ENCODE measurements at places on chromosomes 6 and 20. TPM values are rescaled to one million over a fixed set of nuclear protein-coding genes. Genes with fewer than 3 reads are reported as not detected.

- no peak for DNase-seq
These were observed 492.4 kb upstream of the CDH4 start for GRCh38 chr20:60759651-60760050.

- no peak for DNase-seq
These were observed 16.7 kb downstream of the TRMT11 start for GRCh38 chr6:126002755-126003679.

DNA sequence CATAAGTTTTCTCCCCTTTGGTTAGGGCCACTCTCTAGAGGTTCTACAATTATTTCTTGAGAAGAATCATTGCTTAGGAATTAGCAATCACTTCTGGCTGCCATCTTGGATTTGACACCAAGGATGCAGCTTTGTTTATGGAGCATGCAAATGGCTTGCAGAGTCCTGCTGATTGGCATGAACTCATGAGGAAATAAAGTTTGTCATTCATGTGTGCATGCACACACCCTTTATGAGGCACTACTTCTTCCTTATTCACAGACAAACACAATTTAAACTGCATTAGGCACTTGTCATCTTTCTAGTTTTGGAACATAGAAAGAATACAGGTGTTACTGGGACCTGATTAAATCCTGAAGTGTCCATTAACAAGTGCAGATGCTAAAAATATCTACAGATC, 42.5 kb upstream of the HIVEP2 start:
- no peak for DNase-seq

DNA sequence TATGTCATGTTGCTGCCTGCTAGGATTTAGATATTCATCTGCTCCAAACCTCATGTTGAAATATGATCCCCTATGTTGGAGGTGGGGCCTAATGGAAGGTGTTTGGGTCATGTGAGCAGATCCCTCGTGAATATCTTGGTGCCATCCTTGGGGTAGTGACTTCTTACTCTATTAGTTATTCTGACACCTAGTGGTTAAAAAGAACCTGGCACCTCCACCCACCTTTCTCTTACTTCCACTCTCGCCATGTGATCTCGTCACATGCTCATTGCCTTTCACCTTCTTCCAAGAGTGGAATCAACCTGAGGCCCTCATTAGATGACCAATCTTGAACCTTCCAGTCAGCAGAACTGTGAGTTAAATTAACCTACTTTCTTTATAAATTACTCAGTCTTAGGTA, 549.4 kb upstream of the SYNCRIP start:
- DNase-seq = no peak

The WFDC12 gene
- total RNA-seq = not detected

Measured in sciatic nerve (tissue), 2 donors.